WTC11 (cell line): ENCODE measurements at places on chromosomes 16 and 17. TPM values are rescaled to one million over a fixed set of nuclear protein-coding genes. Genes with fewer than 3 reads are reported as not detected.

GRCh38 chr17:57806167-57806830 is 43.5 kb downstream of the MRPS23 start:
- DNase-seq = no peak
- H3K27ac ChIP-seq = no peak overlapping the region
- H3K36me3 ChIP-seq = peaks cover 8% of the 10 kb centered on the region
- H3K4me1 ChIP-seq = peaks cover 17% of the 10 kb centered on the region
- peaks cover 12% of the 10 kb centered on the region for H3K27me3 ChIP-seq
- H3K4me3 ChIP-seq = no peak overlapping the region

SULT1A1 gene
- total RNA-seq = 3.2 to 5.6 TPM (median 5.4 TPM) in 3 replicates

GRCh38 chr17:15274017-15274416 is 8.9 kb upstream of the PMP22 start:
- peaks cover 9% of the 10 kb centered on the region for H3K4me1 ChIP-seq
- H3K4me3 ChIP-seq = no peak overlapping the region
- H3K27me3 ChIP-seq = peaks cover 9% of the 10 kb centered on the region
- no peak for DNase-seq
- peaks cover 9% of the 10 kb centered on the region; the same call in 1 of the 2 replicates for H3K36me3 ChIP-seq

ZDHHC1 gene
- 4.2 to 4.9 TPM (median 4.6 TPM) in 3 replicates for total RNA-seq

GRCh38 chr17:8898126-8898525 is 30.7 kb upstream of the PIK3R6 start:
- no peak for DNase-seq
- no peaks in the 10 kb centered on the region for H3K36me3 ChIP-seq
- H3K4me3 ChIP-seq = no peak overlapping the region
- peaks cover 3% of the 10 kb centered on the region; the same call in 1 of the 2 replicates for H3K27me3 ChIP-seq
- peaks cover 33% of the 10 kb centered on the region for H3K4me1 ChIP-seq

GRCh38 chr17:73397278-73397826 is 85.6 kb upstream of the CDC42EP4 start:
- no peak for DNase-seq
- H3K27me3 ChIP-seq = no peaks in the 10 kb centered on the region
- H3K4me1 ChIP-seq = no peaks in the 10 kb centered on the region
- H3K36me3 ChIP-seq = 0 out of 2 replicates have a peak, but pooled peaks cover 3% of the 10 kb centered on the region

RNF157 gene
- total RNA-seq = 11.2 to 15.1 TPM (median 13.7 TPM) in 3 replicates

DNA sequence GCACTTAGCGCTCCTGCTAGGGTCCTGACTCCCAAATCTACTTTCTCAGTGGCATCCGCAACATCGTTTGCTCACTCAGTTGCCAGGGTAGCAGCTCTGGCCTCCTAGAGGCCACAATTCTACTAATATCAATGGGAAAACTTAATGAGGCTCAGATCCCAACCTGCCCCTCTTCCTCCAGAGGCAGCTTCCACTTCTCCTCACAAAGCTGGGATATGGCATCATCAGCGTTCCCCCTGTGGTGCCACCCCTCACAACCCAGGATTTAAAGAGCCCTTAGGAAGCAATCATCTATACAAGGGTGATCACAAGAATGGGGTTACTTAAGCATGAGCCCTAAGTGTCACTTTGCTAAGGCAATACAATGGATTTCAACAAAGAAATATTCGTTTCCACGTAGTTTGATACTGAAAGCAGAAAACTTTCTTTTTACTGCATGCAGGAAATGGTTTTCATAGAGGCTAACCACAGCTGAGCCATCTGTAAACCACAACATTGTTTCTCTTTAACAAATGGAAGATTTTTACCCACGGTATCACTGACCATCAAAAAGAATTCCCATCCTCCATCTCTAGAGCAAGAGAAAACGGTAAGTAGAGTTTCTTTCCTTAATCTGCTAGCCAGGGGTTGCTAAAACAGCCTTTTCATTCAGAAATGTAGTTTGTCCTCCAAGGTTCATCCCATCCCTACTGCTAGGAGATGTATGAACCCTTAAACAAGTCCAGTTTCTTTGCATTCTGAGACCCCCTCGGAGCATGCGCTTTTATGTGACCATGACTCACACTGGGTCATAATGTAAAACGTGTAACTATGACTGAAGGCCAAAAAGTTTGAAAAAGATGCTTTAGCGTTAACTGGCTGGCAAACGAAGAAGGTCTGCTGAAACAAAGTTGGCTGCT is 68.3 kb upstream of the BCAR1 start:
- no peaks in the 10 kb centered on the region for H3K27me3 ChIP-seq
- no peak for DNase-seq
- H3K36me3 ChIP-seq = no peaks in the 10 kb centered on the region
- no peak overlapping the region for H3K27ac ChIP-seq
- H3K4me1 ChIP-seq = peaks cover 11% of the 10 kb centered on the region

DNA sequence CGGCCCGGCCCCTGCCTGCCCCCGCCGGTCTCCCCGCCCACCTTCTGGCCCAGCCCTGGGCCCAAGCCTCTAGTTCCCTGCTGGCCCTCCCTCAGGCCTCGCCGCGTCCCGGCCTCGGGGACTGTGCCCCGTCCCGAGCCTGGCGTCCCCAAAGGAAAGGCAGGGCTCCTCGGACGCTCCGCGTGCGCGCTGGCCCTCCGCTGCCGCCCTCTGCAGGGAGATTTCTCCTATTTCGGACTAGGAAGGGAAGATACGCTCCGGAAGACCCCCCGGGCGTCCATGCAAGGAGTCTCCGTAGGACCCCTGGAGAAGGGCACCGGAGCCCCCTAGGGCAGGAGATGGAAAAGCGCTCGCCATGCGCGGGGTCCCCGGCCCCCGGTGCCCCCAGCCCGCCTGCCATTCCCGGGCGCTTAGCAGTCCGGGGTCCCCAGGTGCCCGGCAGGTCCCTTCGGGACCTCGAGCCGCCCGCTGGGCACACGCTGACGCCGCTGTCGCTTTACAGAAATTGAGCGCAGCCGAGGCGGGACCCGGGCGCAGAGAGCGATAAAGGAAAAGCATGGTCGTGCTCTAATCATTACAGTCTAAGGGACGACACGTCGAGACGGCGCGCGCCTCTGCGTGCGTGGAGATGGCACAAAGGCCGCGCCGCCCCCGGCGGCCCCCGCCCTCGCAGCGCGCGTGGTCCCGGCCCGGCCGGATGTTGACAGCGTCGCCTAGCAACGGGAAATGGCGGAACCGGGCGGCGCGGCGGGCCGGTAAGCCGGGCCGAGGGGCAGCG is at the start of gene CCDC40:
Gene CCDC40 (plus strand): TSS at position 706 of the 778 bp plus-strand sequence. CDS start 21 bp downstream, at position 727.
- H3K27ac ChIP-seq = peak within 1 kb of the TSS; percentile 81; the same call in 1 of the 2 replicates
- peak within 1 kb of the TSS; percentile 90 for H3K4me3 ChIP-seq
- peak; percentile 86 for DNase-seq

GRCh38 chr17:34709158-34709754 is 129.9 kb downstream of the TMEM132E start:
- no peaks in the 10 kb centered on the region for H3K4me1 ChIP-seq
- H3K4me3 ChIP-seq = no peak overlapping the region
- H3K27me3 ChIP-seq = peaks cover 14% of the 10 kb centered on the region
- no peaks in the 10 kb centered on the region for H3K36me3 ChIP-seq

- H3K27ac ChIP-seq = no peak overlapping the region
- H3K4me3 ChIP-seq = no peak overlapping the region
- H3K27me3 ChIP-seq = no peaks in the 10 kb centered on the region
These were observed 14.9 kb downstream of the GDE1 start for GRCh38 chr16:19506965-19507364.

DNA sequence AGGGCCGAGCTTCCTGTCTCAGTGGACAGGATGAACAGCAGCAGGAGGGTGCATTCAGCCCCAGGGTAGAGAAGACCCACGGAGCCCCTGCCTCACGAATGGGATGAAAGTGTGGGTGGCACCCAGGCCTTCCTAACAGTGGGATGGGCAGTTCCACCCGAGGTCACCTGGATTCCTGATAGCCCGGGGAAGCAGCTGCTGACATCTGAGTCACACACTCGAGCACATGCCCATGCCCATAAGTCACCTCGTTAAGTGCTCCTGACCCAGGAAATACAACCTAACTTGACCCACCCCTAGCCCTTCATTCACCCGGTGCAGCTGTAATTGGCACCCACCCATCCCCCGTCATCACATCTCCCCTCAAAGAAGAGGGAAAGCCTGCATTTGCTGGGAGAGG is 85.3 kb upstream of the FOXF1 start:
- no peak overlapping the region for H3K27ac ChIP-seq
- DNase-seq = no peak
- H3K36me3 ChIP-seq = no peaks in the 10 kb centered on the region
- no peak overlapping the region for H3K4me3 ChIP-seq
- H3K4me1 ChIP-seq = peaks cover 28% of the 10 kb centered on the region
- peaks cover 2% of the 10 kb centered on the region; the same call in 1 of the 2 replicates for H3K27me3 ChIP-seq

CTF1 gene
- total RNA-seq = 1.4 to 1.9 TPM (median 1.6 TPM) in 3 replicates

GRCh38 chr17:9982159-9982558 is 77.1 kb upstream of the RCVRN start:
- H3K4me1 ChIP-seq = peaks cover 3% of the 10 kb centered on the region
- H3K36me3 ChIP-seq = no peaks in the 10 kb centered on the region
- no peak overlapping the region for H3K27ac ChIP-seq
- H3K27me3 ChIP-seq = no peaks in the 10 kb centered on the region
- peak; percentile 63 for DNase-seq
- H3K4me3 ChIP-seq = no peak overlapping the region

DNA sequence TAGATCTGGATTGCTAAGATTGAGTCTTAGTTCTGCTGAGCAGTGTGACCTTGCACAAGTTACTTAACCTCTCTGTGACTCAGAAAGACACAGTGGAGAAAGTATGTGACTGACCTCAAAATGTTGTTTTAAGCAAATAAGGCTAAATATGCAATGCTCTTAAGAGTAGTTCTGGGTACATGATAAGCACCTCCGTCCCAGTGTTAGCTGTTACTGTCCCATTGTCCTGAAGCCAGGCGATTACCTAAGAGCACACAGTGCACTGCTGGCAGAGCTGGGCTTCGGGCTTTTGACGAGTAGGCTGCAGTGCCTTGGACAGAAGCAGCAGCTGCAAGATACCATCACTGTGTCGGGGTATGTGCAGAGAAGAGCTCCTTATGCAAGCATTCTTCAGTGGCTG is 32.7 kb upstream of the FOXF1 start:
- peaks cover 11% of the 10 kb centered on the region for H3K4me1 ChIP-seq
- H3K36me3 ChIP-seq = no peaks in the 10 kb centered on the region

GDPD3 gene
- total RNA-seq = 1.5 to 2.5 TPM (median 1.8 TPM) in 3 replicates

HOXB13 gene
- total RNA-seq = 1.6 to 2.8 TPM (median 1.7 TPM) in 3 replicates

PLLP gene
- 2.8 to 3.4 TPM (median 3.2 TPM) in 3 replicates for total RNA-seq

- H3K4me1 ChIP-seq = peaks cover 11% of the 10 kb centered on the region
- H3K36me3 ChIP-seq = no peaks in the 10 kb centered on the region
- H3K27ac ChIP-seq = no peak overlapping the region
- no peaks in the 10 kb centered on the region for H3K27me3 ChIP-seq
- no peak for DNase-seq
These were observed 92.4 kb downstream of the RGS9 start for GRCh38 chr17:65229621-65229995.

DNA sequence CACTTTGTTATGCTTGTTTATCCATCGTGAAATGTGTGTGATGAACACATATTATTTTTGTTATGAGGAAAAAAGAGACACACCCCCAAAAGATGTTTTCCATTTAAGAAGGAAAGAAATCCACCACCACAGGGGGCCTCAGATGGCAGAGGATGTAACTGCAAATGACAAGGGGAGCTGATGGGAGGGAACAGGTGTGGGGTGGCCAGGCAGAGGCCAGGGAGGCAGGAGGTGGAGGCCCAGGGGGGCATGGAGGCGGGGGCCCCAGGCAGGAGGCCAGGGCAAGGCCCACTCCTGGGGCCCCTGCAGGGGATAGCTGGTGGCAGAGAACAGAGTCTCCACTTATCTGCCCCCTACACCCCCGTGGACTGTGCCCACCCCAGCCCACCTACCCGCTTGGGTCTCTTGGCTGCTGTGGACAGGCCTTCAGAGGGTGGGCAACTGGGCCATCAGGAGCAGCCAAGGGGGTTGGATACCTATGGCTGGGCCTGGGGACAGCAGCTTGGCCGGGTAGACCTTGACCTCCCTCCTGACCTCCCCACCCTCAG is 28.0 kb downstream of the PPL start:
- no peak overlapping the region for H3K27ac ChIP-seq
- H3K4me1 ChIP-seq = 0 out of 2 replicates have a peak, but pooled peaks cover 3% of the 10 kb centered on the region
- H3K4me3 ChIP-seq = no peak overlapping the region
- no peaks in the 10 kb centered on the region for H3K36me3 ChIP-seq
